ENCODE measurements at places on chromosomes 13 and 19.

DNA sequence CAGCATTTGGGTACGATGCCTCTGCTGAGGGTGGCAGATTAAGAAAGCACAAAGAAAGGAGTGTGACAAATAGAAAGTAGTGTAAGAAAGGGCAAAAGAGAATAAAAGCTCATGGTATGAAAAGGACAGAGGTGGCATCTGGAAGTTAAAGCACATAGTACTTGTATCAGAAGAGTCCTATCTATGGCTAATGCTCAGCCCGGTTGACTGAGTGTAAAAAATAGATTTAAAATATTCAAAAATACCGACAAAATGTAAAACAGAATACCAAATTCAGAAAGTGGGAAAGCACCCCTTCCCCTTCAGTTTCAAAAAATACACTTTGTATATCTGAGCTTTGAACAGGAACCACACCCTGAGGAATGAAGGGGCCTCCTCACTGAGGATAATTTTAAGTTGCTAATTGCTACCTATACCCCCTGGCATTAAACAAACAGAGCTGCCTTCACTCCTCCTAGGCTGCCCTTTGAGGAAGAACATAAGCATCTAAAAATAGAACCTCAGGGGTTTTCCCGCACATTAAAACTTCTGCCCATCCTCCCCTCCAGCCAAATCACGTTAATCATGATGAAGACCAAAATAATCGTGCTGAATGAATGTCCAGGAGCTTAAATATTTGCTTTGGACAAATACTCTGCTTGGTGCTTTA is 43.3 kb downstream of the DLEU7 start:
- DNase-seq: no peak
- no peak overlapping the region for H3K4me3 ChIP-seq
- peaks cover 9% of the 10 kb centered on the region for H3K4me1 ChIP-seq
- no peaks in the 10 kb centered on the region for H3K27me3 ChIP-seq
- H3K27ac ChIP-seq: no peak overlapping the region
- no peaks in the 10 kb centered on the region for H3K36me3 ChIP-seq

- no peaks in the 10 kb centered on the region for H3K36me3 ChIP-seq
- H3K27me3 ChIP-seq: no peaks in the 10 kb centered on the region
- no peak overlapping the region for H3K27ac ChIP-seq
- DNase-seq: no peak
These were observed 101.3 kb upstream of the SLC15A1 start for GRCh38 chr13:98853771-98854221.

DNA sequence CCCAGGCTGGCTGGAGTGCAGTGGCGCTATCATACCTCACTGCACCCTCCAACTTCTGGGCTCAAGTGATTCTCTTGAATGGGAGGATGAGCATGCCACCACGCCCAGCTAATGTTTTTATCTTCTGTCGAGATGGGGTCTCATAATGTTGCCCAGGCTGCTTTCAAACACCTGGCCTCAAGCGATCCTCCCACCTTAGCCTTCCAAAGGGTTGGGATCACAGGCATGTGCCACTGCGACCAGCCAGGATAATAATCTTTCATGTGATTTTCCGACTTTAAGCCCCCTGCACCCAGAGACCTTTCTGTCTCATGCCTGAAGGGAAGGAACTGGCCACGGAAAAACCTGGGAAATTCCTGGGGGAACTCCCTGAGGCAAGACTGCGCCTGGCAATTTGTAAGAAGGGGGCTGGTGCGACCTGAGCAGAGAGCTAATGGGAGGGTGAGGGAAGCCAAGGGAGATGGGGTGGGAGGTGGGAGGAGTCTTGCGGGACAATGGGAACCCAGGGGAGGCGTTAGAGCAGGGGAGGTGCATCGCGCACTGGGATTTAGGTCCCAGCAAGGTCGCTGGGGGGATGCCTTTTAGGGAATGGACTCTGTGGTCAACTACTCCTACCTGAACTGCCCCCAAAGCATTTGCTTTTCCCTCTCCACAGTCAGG is 1.2 kb upstream of the CCDC124 start:
- H3K36me3 ChIP-seq: no peaks in the 10 kb centered on the region
- no peaks in the 10 kb centered on the region for H3K27me3 ChIP-seq
- peaks cover 17% of the 10 kb centered on the region for H3K4me1 ChIP-seq
- H3K27ac ChIP-seq: no peak overlapping the region

DNA sequence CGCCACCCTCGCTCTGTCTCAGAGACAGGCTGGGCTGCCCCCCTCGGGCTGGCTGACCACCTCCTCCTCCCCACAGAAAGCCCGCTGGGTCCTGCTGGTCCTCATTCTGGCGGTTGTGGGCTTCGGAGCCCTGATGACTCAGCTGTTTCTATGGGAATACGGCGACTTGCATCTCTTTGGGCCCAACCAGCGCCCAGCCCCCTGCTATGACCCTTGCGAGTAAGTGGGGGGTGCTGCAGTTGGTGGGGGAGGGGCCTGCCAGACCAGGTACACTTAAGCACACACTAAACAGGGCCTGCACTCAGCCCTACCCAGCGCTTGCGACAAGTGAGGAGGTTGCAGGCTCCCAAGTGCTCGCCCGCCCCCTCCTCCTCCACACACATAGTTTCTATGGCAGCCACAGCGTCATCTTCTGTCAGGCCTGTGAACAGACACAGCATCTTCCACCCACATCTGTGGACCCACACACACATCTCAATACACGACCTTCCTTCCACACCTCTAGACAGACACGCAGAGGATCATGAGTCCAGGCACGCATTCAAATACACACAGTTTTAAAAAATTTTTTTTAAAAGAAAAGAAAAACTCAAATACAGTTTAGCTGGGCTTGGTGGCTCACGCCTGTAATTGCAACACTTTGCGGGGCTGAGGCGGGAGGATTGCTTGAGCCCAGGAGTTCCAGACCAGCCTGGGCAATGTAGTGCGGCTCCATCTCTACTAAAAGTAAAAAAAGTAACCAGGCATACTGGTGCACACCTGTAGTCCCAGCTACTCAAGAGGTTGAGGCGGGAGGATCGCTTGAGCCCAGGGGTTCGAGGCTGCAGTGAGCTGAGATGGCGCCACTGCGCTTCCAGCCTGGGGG is 18.4 kb downstream of the PLD3 start:
- H3K27me3 ChIP-seq: no peaks in the 10 kb centered on the region
- no peak overlapping the region for H3K27ac ChIP-seq
- DNase-seq: peak; percentile 26

- no peaks in the 10 kb centered on the region for H3K36me3 ChIP-seq
- no peak overlapping the region for H3K4me3 ChIP-seq
- H3K27ac ChIP-seq: no peak overlapping the region
- H3K4me1 ChIP-seq: no peaks in the 10 kb centered on the region
- no peaks in the 10 kb centered on the region for H3K27me3 ChIP-seq
These were observed 16.9 kb downstream of the TMEM150B start for GRCh38 chr19:55308281-55308680.

DNA sequence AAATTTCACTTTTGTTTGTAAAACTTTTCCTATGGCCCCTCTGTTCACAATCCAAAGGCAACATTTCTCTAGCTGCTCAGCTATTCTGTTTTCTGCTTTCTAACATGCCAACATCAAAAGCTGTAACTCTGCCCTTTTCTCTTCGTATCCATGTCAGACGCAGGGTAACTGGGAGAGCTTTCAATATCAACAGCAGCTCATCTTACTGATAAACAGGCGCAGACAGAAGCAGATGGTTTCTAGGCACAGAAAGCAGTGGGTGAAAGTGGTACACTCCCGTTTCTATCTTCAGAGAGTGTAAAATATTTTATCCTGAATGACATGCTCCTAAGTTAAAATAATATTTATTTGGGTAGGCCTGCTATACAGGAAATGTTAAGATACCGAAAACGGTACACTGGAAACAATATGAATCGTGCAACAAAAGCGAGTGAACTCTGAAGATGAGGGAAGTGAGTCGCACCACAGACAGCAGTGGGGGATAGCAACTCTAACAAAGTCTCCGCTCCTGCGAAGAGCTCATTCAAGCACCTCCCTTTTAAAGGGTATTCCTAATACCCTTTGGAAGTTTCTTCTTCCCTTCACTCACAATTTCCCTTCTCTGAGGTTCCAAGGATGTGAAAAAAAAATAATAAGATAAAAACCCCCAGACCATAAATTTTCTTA is 798.3 kb downstream of the GPC5 start:
- H3K4me3 ChIP-seq: no peak overlapping the region
- no peak overlapping the region for H3K27ac ChIP-seq
- H3K4me1 ChIP-seq: no peaks in the 10 kb centered on the region
- no peaks in the 10 kb centered on the region for H3K27me3 ChIP-seq
- no peaks in the 10 kb centered on the region for H3K36me3 ChIP-seq

GRCh38 chr13:33717775-33718174 is 100.2 kb upstream of the RFC3 start:
- DNase-seq: no peak
- no peaks in the 10 kb centered on the region for H3K27me3 ChIP-seq
- no peak overlapping the region for H3K27ac ChIP-seq
- H3K4me1 ChIP-seq: peaks cover 10% of the 10 kb centered on the region
- no peak overlapping the region for H3K4me3 ChIP-seq
- H3K36me3 ChIP-seq: no peaks in the 10 kb centered on the region
